Activated CD8-positive, alpha-beta memory T cell treated with anti-CD3 and anti-CD28 coated beads for 48 hours (primary cell): ENCODE measurements at places on chromosomes 12 and 14.

DNA sequence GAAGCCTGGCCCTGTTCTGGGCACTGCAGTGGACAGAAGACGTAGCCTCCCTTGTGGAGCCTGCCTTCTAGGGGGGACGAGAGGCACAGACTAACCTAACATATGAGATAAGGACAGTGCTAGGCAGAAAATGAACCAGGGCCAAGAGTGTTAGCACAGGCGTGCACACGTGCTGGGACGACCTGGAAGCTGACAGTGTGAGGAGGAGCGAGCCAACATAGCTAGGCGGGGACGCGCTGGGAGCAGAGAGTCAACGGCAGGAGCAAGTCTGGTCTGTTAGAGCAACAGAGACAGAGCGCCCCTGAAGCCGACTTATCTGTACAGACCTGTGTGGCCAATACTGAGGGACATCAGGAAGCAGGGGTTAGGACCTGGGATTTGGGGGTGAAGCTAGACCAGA, 8.0 kb downstream of the PXMP2 start:
- DNase-seq = no peak

- DNase-seq = no peak
Observed at GRCh38 chr14:72311116-72311515, 378.9 kb downstream of the RGS6 start.

- no peak for DNase-seq
Observed at GRCh38 chr14:93079321-93079720, 36.4 kb downstream of the ITPK1 start.

DNA sequence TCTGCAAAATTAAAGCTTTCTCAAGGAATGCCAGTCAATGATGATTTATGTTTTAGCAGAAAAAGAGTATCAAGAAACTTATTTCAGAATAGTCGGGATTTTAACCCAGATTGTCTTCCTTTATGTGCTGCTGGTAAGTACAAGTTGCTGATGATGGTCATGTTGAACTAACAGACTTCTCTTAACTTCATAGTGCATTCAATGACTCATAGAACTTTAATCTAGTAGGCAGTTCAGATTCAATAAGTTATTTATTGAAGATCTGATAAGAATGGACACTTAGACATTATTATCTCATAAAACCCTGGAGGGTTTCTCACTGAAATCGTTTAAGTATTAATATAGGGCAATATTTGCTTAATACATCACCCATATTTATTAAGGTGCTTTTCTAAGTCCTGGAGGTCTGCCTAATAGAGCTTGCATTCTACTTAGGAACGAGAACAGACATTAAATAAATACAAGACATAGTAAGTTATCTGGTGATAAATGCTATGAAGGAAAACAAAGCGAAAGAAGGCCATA, 33.8 kb downstream of the TOGARAM1 start:
- no peak for DNase-seq

DNA sequence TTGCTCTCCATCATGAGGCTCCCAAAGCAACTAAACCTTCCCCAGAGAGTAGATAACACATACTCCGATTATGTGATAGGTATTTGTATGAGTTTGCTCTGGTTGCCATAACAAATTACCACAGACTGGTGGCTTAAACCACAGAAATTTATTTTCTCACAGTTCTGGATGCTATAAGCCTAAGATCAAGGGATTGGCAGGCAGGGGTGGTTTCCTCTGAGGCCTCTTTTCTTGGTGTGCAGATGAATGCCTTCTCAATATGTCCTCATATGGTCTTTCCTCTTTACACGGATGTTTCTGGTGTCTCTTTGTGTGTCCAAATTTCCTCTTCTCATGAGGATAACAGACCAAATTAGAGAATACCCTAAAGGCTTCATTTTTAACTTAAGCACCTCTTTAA, 285.8 kb upstream of the GRIP1 start:
- DNase-seq = no peak

DNA sequence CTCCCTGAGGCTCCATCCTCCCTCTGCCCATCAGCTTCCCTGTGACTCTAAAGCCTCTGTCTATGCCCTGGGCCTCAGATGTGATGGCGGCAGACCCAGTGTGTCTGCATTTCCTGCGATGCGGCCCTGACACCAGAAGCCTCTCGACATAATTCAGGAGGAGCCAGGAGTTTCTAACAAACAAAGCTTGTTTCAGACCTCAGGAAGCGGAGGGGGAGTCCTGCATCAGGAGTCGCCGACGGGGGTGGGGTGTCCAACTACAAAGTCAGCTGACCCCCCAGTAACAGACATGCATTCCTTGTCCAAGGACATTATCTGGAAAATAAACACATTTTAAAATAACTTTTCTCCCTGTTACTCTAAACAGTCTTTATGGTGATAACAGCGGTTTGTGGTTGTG, 167.5 kb downstream of the DPF3 start:
- DNase-seq = no peak

DNA sequence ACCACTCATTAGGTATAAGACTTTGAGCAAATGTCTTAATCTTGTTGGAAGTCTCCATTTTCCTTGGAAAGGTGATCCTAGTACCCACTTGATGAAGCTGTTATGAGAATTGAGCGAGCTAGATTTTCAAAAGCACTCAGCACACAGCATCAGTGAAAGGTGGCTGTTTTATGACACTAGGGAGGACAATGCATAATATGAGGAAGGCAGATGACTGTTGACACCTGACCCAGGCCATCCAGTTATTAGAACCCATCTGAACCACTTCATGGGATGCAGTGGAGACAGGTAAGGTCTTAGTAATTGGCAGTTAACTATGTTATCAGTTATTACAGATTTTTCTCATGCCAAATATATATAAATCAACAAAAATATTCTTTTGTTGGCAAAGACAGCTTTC, 369.9 kb upstream of the PDE3A start:
- DNase-seq = no peak

DNA sequence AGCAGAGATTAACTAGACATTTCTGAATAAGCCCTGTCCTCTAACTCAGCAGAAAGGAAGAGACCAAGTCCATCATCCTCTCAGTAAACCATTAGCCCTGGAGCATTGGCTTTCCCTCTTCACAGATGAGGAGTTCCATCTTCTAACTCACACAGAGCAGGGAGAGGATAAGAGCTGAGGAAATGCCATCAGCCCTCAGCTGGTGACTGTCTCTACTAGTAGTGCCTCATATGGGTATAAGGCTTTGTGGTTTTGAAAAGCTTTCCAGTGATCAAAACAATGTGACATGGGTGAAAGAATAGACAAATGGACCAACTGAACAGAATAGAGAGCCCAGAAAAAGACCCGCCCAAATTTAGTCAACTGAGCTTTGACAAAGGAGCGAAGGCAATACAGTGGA, 197.2 kb upstream of the NUDT4 start:
- no peak for DNase-seq
